ENCODE measurements at places on chromosomes 7 and 10.

- no peak for DNase-seq
These were observed 237.4 kb downstream of the PCLO start for GRCh38 chr7:82925331-82925730.

GRCh38 chr7:27300421-27300820 is 57.8 kb downstream of the EVX1 start:
- no peak for DNase-seq

- peak; percentile 6 for DNase-seq
These were observed 54.4 kb downstream of the SH3PXD2A start for GRCh38 chr10:103800789-103801540.

DNA sequence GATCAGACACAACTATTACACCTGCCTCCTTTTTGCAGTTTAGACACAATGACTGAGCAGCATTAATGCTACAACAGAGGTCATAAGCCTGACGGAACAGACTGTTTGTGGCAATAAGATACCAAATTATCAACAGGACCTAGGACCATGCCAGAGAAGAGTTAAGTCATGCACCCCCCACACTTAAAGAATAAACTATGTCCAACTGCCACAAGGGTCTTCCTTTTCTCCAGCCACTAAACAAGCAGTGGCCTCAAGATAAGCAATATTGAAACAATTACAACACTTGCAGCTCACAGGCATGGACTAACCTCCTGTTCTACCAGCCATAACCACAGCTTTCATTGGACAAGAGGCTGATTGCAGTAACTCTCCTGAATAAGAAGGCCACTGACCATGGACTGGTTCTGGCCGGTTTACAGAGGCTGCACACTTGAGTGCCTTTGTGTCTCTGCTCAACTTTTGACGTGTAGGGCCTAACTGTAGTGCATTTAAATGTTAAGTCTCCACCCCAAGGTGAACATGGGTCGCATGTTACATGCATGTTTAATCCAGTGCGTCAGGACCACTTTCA is 104.4 kb downstream of the STRA8 start:
- no peak for DNase-seq

- DNase-seq = no peak
These were observed 399.7 kb downstream of the REEP3 start for GRCh38 chr10:63920926-63921325.

GRCh38 chr7:125149151-125149550 is 219.5 kb upstream of the POT1 start:
- no peak for DNase-seq

Data from activated CD4-positive, alpha-beta T cell treated with anti-CD3 and anti-CD28 coated beads, Interleukin-2, amount 50 U/mL, for 24 hours (primary cell).